ENCODE measurements at places on chromosomes 1 and 21.
A peak's percentile ranks its signal among the peaks of the same experiment; 100 is the strongest.

DNA sequence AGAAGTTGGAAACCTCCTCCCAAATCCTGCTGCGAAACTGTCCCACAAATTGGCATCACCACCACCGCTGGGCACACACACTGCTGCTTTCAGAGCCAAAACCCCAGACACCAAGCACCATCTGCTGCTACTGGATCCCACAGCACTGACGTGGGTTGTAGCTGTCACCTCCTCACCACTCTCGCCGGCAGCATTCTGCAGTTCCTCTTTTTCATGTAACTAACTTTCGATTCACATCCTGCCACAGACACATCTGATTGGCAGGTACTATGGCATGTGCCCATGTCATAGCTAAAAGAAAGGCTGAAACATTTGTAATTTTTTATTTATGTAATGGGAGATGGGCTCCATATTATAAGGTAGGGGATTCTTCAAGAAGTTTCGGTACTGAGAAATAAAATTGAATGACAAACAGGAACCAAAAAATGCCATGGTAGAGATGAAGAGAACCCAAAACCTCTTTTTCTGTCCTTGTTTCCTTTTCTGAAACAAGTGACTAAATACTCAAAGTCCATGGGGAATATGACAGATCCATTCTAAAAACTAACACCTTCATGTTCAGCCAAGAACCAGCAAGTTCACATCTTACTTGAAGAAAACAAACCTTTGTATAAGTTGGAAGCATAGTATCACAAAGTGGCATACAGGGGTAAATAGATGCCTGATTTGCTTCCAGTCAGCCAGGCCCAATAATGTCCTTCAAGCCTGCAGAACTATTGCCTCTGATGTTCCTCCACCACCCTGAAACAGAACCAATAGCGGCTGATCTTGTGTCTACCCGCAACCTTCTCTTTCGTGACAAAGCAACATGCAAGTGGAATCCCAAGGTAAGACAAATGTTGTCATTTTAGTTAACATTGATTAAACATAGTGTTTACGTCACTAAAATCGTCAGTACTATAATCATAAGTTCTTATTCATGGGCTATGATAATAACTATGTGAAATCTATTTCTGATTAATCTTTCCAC, 26.6 kb upstream of the RGS13 start:
- peak; percentile 8 for DNase-seq

- DNase-seq: no peak
Measured at GRCh38 chr1:31748365-31748764, 15.8 kb downstream of the ADGRB2 start.

DNA sequence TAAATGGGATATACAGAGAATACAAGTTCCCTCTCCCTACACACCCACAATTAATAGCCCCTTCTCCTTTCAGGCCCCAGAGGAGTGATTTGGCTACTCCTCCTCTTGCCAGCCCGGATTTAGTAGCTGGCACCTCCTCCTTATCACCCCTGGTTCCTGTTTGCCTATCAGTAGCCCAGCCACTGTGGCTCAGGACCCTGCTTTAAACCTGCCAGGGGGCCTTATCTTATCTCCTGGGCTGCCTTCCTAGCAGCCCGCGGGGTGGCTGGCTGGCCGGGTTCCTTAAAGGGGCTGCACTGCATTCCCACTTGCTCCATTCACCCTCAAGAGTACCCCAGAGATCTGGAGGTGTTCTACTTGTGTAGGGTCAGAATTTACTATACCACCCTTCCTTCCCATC, 70.4 kb downstream of the PLEKHA6 start:
- no peak for DNase-seq

GRCh38 chr1:111323231-111323630, 32.6 kb downstream of the CHIA start:
- DNase-seq: no peak

DNA sequence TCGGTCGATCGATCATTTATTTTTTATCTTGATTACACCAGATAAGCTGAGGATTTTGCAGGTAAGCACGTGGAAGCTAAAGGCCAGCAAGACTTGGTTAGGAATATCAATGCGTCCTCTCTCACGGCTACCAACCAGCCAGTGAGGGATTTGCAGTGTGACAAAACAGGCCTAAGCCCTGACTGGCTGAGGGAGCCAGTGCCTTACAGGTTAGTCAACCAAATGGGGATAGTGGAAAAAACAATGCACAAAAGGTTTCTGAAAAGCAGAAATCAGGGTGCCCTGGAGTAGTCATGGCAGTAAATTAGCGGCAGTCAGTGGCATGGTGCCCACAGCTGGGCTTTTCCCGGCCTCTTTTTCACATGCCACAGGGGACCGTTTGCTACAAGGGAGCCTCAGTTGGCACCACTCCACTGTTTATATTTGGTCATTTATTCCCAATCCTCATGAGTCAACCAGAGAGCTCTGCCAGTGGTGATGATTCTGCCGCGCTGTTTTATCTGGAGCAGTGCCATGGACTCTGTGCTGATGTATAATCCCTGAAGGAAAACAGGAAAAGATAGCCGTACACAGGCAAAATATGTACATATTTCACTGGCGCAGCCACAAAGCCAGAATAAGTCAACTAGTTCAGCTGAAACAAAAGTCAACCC, 167.6 kb downstream of the RHOU start:
- DNase-seq: no peak

DNA sequence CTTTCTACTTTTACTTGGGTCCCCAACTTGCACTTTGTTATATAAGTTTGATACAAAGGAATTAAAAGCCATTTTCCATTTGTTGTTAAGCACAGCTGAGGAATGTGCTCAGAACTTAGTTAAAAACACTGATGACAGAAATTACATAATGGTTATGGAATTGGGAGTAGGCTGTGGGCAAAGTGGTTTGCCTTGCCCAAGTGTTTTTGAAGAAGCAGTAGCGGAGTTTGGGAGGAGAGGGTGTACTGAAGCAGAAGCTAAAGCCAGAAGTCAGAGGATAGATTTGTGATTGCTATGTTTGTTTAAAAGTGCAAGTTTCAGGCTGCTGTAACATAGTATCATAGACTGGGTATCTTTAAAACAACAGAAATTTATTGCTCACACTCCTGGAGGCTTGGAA, 391.8 kb downstream of the DUSP10 start:
- DNase-seq: no peak

- DNase-seq: no peak
Measured at GRCh38 chr1:3061981-3062615, 6.9 kb upstream of the PRDM16 start.

GRCh38 chr1:117890452-117890851, 39.0 kb downstream of the GDAP2 start:
- no peak for DNase-seq

DNA sequence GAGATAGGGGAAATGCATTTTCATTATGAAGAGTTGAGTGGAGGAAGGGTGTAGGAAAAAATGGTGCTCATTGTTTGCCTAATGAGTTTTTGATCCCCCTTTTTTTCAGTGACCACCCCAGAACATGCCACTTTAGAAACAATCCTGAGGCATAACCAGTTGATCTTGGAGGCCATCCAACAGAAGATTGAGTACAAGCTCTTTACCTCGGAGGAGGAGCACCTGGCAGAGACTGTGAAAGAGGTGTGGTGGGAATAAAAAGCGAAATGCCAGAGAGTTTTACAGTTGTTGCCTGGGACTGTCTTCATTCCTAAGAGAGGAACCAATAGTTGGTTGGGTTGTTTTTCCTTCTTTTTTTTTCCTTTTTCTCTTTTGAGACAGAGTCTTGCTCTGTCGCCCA, 54.3 kb upstream of the EPHA8 start:
- no peak for DNase-seq

- DNase-seq: peak; percentile 83
Measured at GRCh38 chr1:9289090-9289534, 3.6 kb upstream of the SPSB1 start.

- no peak for DNase-seq
Measured at GRCh38 chr21:26943921-26944320, 23.0 kb downstream of the ADAMTS5 start.

DNA sequence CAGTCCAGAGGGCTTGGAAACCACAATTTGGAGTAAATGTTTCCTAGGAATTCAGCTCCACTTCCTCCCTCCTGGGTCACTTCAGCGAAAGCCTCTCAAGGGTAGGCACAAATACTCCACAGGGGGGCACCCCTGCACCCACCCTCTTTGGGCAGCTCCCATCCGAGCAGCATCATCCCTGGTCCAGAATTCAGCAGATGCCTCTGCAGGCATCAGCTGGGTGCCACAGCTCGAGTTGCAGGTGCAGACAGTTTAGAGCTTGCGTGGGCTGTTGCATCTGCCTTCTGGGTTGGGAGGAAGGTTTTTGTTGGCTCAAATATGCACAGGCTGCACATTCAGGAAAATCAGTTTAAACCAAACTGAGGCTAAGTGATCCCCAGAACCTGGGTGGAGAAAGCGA, 25.0 kb downstream of the KANK4 start:
- no peak for DNase-seq

- DNase-seq: no peak
Measured at GRCh38 chr1:19756480-19756879, 43.2 kb downstream of the TMCO4 start.

DNA sequence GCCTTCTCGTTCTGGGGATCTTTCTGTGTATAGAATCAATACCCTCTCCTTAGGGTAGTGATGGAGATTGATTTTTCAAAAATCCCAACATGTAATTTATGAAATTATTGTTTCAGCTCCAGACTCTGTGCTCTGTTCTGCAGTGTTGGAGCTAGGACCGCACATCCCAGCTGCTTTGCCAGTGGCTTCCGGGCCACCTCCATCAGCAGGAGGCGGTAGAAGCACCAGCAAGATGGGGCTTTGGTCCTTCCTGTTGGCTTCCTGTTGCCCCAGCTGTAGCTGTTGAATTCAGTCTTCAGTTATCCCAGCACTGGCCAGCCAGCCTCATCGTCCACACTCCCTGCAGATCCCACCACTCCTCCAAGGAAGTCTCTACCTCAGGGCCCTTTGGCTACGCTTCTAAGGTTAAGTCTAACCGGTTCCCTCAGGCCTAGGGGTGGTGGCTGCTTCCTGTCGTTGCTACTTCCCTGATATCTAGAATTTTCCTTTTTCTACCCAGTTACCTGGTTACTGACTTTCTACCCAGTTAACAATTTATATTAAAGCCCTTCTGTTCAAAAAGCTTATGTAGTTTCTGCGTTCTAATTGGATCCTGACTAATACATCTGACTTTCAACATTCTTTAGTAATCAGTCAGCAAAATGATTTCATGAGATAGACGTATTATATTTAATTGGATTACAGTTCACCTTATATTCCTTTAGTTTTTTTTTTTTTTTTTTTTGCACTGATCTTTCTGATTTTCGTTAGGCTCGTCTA, 24.6 kb downstream of the GALNT2 start:
- no peak for DNase-seq

DNA sequence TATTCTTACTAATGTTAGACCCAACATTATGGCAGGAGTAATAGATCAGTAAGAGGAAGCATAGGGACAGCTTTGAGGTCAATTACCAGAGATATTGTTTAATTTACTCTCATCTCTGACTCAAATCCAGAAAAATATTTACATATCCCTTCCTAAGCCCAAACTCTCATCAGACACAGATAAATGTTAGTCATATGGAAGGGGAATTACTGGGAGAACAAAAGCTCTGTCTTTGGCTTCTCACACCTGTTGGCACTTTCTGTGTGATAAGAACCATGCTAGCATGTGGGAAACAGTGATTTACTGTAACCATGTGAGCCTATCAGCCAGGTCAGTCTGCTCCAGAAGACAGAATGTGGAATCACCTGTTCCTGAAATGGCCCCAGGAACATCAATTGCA, 72.4 kb downstream of the DUSP10 start:
- DNase-seq: no peak

DNA sequence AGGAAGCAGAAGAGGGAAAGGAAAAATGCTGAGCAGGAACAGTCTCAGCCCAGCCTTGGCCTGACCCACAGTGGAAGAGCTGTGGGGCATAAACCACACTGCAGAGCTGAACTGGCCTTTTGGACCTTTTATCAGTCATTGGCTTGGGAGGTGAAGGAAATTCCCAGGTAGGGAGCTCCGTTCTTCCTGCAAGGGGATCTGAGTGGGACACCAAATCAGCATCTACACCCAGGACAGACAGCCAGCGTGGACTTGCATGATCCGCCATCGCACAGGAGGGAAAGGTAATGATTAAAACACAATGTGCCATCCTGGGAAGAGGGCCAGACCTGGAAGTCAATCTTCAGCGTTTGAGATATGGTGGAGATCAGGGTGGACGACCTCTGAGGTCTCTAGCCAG, 1.2 kb upstream of the MTFR1L start:
- no peak for DNase-seq

DNA sequence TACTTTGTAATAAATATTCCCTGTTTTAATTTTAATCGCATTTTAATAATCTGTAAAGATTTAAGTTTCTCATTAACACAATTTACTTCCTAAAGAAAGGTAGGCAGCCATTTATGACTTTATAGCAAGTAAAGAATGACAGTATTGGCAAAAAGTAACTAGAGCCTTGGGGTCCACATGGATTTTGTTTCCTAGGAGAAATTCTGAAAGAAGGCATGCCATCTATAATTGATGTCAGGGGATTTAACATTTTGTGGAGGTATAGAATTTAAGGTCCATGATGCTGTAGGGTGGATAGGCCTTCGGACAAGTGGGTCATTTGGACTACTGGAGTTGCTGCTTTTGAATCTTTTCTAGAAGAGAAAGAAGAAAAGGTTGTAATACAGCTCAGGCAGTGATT, at the start of gene OR2M4:
Gene OR2M4 (plus strand): TSS at position 301 of the 400 bp plus-strand sequence. CDS start 7,512 bp downstream, outside the sequence.
- no peak for DNase-seq

DNA sequence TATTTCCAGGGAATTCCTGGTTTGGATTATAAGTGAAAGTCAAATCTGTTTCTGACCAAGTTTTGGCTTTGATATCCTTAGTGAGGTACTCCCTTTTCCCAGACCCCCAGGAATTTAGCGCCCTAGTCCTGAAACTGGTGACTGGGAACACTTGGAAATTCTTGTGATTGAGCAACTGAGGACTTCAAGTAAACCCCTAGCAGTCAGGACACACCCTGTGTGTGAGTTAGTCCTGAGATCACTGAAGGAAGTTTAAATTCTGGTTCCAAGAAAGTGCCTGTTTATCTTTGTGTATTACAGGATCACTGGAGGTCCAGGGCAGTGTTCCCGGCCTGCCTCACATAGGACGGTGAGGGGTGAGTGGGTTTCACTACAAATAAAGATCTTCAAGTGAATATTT, 95.1 kb upstream of the F3 start:
- DNase-seq: no peak

- DNase-seq: no peak
Measured at GRCh38 chr21:31260790-31261189, 83.3 kb downstream of the TIAM1 start.

- no peak for DNase-seq
Measured at GRCh38 chr1:97112442-97112841, 390.9 kb downstream of the PTBP2 start.

DNA sequence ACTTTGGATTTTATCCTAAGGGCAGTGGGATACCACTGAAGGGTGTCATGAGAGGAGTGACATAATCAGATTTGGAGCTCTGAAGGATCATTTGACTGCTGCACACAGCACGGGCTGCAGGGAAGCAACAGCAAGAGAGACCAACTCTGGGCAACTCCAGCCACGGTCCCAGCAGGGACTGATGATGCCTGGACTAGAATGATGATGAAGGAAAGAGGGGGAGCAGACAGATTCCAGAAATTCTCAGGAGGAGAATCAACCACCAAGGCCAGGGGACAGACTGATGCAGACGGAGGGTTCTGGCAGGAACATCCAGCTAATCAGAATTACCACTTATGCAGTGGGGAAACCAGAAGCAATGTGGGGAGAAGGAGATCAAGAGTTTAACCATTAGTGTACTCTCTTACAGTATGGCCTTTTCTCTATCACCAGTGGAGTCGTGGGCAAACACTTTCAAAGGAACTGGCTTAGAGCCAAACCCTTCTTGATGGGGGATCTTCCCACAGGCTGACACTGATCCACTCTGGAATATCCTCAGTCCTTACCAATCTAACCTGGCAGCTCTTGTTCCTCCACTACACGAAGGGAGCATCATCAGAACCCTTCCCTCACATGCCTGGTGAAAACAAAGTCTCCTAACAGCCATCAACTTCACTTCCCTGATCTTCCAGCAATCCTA, 3.3 kb downstream of the URB1 start:
- no peak for DNase-seq

All from activated naive CD4-positive, alpha-beta T cell (primary cell).